Right renal pelvis (tissue), 4 donors: ENCODE measurements at places on chromosomes 13 and 19. TPM values are rescaled to one million over a fixed set of nuclear protein-coding genes. Genes with fewer than 3 reads are reported as not detected.

The FDX2 gene
- polyA plus RNA-seq = 21.5 TPM

The PGPEP1 gene
- 27.7 TPM for polyA plus RNA-seq

DNA sequence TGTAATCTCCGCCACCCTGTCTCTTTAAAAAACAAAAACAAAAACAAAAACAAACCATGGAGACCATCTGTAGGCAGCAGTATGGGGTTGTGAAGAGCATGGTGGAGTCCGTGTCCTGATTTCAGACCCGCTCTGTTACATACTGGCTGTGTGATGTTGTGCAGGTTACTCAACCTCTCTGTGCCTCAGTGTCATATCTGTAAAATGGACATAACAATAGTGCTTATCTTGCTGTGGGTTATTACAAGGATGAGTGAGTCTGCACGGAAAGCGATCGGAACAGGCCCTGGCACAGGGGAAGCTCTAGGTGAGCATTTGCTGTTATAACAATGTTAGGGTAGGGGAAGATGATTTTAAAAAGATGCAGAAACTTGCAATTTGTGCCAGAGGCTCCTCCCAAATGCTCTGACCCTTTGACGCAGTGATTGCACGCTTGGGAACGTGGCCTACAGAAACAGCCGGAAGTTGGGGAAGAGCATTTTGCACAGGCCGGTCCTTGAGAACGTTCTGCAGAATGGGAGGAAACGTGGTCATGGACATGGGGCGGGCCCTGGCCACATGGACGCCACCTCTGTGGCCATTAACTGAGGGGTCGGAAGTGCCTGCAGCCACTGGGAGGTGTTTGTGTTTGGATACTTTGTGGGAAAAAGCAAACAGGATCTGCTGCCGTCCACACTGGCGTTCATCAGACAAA lies 15.7 kb upstream of the SELENOW start:
- no peak for DNase-seq

- DNase-seq = no peak
Measured at GRCh38 chr13:36447501-36447900, 15.2 kb downstream of the CCNA1 start.

- no peak for DNase-seq
Measured at GRCh38 chr13:51035469-51035868, 75.6 kb downstream of the C13orf42 start.

DNA sequence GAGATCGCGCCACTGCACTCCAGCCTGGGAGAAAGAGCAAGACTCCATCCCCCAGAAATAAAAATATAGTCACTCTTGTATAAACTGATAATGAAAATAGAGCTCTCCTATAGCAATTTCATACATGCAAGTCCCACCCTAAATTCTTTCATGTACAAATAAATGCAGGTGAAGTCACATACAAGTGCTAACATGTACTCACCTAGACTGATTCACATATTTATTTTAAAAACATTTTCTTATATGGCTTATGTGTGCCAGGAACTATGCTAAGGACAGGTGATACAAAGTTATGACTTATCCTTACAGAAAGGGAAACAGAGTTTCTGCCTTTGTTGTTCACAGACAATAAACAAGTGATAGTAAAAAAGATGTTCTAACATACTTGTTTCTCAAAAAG lies 32.0 kb downstream of the USP12 start:
- DNase-seq = no peak

DNA sequence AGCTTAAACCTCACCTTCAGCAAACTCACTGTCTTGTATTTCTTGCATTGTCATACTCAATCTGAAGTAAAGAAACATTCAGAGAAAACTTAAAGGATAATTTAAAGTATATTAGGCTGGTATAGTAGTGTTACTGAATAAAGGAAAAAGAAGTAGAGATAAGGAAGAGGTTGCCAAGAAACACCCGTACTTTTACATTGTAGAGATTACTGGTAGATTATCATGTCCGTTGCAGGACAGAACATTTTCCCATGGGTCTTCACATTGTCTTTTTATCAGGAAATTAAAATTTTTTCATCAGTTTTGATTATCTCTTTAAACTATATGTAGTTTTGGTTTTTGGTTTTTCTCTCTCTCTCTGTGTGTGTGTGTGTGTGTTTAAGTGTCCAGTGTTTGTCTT lies 19.9 kb upstream of the GPR183 start:
- DNase-seq = no peak

DNA sequence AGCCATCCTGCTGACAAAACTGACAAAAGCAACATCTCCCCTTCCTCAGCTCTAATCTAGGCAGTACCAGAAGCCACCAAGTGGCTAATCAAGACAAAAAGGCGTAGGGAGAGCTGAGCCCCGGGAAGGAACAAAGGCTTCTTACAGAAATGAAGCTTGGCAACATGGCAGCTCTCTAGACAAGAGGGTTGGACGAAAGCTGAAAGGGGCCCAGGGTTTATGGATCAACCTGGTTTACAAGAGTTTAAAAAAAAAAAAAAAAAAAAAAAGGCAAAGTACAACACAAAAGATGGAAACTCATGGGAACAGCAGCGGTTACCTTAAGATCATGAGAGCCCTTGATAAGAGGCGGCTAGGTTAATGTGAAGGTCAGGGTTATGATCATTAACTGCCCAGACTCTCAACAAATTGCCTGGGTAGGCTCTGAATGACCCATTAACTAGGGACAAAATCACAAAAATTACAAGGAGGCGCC lies 14.0 kb downstream of the ZC3H4 start:
- DNase-seq = no peak

DNA sequence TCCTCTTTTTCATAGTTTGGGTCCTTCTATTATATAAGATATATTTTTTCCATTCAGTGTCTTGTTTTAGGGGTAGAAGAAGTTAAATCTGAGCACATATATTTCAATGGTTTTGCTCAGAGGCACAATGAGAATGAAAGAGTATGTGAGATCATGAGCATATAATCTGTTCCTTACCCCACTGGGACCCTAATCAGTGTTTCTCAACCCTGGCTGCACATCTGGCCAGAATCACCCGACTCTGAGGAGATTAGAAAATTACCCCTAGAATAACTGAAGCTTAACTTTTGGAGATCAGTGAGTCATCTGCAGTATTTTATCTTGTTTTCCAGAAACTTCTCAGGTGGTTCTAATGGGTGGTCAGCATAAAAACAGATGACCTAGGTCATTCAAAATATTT lies 782 bp downstream of the CYSLTR2 start:
- DNase-seq = no peak

DNA sequence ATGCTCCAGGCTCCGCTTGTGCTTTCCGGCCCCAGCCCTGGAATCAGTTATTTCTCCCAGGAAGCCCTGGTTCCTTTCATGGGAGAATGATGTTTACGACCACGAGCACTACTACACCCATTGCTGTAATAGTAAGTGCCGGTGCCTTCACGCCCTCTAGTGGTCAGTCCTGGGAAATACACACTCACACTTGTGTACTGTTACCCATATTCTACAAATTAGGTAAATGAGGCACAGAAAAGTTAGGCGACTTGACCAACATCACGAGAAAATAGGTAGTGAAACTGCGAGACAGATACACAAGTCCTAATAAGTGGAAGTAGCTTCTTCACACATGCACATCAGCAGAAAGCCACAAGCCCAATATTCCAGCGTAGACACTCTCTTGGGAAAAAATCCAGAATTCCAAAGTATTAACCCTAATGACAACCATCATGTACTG lies 21.7 kb downstream of the CEACAM21 start:
- peak; percentile 31 for DNase-seq
